ENCODE measurements at places on chromosomes 5 and 9.
A peak's percentile ranks its signal among the peaks of the same experiment; 100 is the strongest.

GRCh38 chr5:148972396-148972795 is 90.5 kb downstream of the SH3TC2 start:
- DNase-seq: no peak

GRCh38 chr5:172502410-172502809 is 48.1 kb upstream of the SH3PXD2B start:
- DNase-seq: no peak

DNA sequence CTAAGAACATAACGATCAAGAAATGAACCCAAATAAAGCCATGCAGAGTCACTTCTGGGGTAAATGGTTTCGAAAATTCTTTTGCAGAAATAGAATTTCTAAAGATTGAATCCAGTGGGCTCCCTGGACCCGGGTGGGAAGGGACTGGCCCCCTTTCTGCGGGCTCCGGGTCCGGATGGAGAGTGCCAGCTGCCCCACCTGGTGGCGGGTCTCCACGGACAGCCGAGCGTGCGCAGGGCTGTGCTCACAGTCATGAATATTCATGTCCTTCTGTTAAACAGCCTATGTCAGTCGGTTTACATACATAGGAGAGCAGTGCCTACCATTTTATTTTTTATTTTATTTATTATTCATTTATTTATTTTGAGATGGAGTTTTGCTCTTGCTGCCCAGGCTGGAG is 4.7 kb upstream of the PPP1R26 start:
- peak; percentile 83 for DNase-seq

DNA sequence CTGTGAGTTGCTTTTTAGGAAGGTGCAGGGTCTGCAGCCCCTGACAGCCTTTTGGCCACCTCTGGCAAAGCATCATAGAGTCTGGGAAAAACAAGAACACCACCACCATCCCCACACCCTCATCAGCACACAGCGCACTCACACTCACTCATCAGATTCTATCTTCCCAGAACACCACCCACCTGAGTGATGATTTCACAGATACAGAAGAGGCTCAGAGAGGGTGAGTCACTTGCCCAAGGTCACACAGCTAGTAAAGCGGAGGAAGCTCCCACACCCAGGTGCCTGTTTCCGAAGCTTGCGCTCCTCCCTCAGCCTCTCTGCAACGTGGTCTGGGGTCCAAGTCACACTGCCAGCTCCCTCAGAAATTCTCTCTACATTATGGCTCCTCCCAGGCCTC is 41.8 kb upstream of the HRH2 start:
- DNase-seq: no peak

DNA sequence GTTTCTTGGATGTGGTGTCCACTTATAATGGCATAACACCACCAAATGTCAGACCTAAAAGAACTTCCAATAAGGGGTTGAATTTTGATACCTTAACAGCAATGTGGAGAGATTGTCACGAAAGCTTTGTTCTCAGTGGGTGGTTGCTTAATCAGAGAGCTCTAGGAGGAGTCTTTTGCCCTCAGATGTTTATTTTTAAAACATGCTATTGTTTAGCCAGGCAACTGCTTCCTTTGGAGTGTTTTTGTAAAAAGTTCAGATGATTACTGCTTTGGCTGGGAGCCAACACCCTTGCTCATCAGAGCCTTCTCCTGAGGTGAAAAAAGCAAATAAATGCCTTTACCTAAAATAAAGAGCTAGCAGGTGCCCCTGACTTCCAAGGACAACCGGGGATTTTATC is 65.0 kb downstream of the SLC1A1 start:
- DNase-seq: no peak

- no peak for DNase-seq
These were observed 83.5 kb upstream of the GNAQ start for GRCh38 chr9:78115073-78115472.

GRCh38 chr5:150138551-150139265 is 16.9 kb downstream of the PDGFRB start:
- no peak for DNase-seq

GRCh38 chr5:1666221-1666620 is 133.4 kb downstream of the MRPL36 start:
- DNase-seq: no peak

- no peak for DNase-seq
These were observed 32.8 kb downstream of the TMC1 start for GRCh38 chr9:72554221-72554641.

DNA sequence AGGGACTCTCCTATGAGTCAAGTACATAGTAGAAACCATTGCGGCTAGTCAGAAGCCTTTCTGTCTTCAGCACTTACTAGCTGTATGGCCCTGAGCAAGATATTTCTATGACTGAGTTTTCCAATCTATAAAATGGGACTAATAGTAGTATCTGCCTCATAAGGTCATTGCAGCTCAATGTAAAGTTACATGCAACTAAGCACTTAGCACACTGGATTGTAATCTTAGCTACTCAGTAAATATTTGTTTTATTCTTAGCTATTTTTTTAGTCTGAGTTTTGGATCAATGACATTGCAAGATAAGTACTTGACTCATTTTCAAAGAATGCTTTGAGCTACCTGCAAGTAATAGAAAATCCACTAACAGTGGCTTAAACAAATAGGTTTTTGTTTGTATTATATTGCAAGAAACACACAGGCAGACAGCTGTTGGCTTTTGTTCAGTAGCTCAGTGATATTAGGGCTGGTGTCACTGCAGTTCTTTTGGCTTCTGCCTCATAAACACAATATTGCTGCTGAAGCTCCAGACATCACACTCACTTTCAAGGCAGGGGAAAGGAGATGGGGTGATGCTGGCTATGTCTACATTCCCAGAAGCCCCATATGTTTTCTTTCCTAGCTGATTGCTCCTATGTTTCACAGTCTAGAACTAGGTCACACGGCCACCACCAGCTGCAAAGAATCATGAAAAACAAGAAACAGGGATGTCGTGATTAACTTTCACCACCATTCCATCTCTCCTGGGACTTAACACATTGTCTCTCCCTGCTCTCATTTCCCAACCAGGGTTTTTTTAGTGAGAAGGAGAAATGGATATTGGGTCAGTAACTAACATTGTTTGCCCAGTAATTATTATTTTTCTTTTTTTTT is 26.9 kb upstream of the FAT2 start:
- DNase-seq: no peak

- no peak for DNase-seq
These were observed 204.1 kb downstream of the CDH12 start for GRCh38 chr5:22649074-22649473.

DNA sequence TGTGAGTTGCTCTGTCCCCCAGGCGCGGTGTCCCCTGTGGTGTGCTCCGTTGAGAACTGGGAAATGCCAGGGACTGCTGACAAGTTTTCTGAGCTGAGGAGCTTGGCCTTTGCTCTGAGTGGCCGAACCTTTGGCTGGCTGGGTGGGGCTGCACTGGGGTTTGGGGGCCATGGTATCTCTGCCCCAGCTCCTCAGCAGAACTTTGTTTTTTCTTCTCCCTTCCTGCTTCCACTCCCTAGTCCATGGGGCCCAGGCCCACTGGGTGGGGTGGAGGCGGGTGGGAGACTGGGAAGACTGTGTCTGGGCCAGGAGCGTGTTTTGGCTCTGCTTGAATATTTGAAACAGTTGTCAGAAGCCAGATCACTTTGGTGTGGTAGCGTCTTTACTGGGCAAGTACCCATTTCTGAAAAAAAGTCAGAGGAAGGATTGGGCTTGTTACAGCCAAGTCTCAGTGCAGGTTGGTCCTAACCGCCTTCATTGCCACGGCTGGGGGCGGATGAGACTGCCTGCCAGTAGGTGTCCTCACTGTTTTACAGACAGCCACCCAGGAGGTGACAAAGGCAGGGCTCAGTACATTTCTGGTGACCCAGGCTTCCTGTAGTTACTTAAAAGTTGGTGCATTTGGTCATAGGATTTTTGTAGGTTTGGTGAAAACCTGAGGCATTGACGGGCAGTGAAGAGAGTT is 92.7 kb downstream of the DAB2IP start:
- no peak for DNase-seq

DNA sequence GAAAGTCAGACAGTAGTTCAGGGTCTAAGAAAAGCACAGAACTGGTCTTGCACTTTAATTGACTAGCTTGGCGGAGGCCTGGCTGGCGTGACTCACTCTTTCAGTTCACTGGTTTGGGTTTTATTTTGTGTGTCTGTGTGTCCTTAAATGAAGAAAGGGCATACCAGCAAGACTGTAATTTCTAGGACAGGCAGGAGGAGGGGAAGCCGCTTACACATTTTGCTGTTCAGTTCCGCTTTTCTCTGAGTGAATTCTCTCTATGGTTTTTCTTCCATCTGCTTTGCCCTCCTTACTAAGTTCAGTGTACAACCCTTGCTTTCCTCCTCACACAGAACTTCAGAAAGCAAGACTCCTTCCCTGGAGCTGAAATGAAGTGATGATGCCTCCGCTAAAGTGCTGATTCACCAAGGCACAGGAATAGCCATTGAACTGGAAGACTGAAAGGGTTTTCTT is 150.8 kb downstream of the MEF2C start:
- no peak for DNase-seq

GRCh38 chr5:54307583-54307982 is 2.8 kb downstream of the ARL15 start:
- no peak for DNase-seq

- peak; percentile 46 for DNase-seq
These were observed 460 bp downstream of the DMRTA1 start for GRCh38 chr9:22446950-22447617.

GRCh38 chr5:41831155-41831554 is 39.1 kb downstream of the OXCT1 start:
- DNase-seq: no peak

GRCh38 chr9:109950710-109951443 is 170.9 kb downstream of the PALM2AKAP2 start:
- DNase-seq: no peak

DNA sequence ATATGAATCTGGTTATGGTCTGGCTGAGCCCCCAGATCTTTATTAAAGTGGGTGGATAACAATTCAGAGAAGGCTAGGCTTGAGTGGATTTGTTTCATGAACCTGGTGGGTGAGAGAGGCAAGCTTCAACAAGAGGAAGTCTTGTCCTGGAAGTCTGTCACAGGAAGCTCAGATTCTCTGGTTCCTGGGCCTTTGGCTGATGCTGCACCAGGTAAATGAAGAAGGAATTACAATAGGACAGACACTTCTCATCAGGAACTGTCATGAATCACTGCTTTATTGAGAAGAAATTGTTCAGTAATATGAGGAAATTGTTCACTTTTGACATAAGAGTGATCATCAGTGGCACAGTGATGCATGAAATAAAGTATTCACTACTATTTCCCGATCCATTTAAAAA is 167.6 kb upstream of the ELL2 start:
- no peak for DNase-seq

DNA sequence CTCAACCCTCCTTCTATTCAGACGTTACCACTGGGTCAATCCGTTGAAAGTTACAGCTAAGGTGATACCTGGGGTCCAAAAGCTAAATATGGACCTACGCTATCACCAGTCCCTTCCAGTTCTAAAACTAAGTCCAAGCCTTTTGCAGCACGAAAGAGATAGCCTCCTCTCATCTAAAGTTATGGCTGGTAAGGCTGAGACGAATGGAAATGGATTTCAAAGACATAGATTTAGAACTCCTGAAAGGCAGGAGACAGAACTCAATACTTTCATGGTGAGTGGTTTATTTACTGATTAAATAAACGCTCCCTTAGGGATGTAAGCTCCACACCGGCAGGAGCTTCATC is 751 bp upstream of the RIC1 start:
- DNase-seq: no peak

DNA sequence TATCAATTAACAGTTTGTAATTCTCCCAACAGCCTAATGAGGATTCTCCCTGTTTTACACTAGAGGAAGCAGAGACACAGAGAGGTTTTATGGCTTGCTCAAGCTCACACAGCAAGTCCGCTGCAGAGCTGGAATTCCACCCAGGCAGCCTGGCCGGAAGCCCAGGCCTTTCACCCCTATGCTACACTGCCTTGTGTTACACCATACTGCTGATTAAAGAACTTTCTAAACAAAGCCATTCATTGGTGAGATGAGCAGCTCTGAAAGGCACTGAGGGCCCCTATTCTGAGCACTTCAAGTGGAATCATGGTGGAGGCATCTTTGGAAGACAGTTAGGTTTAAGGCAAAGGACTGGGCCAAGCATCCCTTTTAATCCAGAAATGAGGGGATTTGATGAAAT is 14.7 kb upstream of the LARP1 start:
- no peak for DNase-seq

- no peak for DNase-seq
These were observed 18.5 kb upstream of the GNE start for GRCh38 chr9:36276781-36277181.

- no peak for DNase-seq
These were observed 505 bp upstream of the SIGMAR1 start for GRCh38 chr9:34638138-34638445.

DNA sequence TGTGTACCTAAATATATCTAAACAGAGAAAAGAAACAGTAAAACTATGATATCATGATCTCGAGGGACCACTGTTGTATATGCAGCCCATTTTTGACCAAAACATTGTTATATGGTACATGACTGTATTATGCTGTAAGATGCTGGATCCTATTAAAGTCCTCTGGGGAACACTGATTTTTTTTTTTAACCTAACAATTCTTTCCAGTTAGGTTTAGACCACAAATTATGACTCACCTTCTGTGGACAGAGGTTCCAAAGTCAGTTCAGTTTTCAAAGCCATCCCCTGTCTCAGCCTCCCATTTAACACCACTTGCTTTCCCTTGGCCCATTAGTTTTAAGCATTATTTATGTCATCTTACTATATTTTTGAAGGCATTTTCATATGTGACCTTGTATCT is 27.1 kb downstream of the TRMO start:
- no peak for DNase-seq

DNA sequence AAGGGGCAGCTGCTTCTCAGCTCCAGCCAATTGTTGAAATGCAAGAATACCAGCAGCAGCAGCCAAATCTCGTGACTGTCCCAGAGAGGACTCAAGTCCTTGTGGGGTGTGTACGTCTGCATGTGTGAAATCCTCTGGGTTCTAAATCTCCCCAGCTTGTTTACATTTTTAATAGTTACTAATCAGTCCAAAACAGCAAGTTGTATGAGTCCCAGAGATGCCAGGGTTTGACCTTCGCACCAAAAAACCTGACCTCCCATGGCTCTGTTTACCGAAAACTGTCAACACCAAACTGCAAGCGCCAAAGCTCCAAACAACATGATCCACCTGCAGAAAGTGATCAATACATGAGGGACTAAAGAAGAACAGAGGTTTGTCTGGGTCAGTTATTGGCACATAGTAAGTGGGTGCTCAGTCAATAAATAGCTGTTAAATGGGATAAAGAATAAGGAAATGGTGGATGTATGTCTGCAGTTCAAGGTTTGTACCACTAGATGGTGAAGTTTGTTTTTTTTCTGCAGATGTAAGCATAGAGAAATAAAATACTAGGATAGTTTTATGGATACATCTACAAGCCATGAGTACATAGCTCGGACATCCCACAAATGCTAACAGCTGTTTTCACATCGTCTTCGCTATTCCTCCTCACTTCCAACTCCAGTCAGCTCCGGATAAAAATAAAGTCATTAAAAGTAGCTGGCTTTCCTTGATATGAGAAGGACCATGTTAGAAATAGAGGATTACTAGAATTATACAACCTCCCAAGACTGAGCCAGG is 85.3 kb upstream of the ADRB2 start:
- no peak for DNase-seq

All from H1 (cell line).